ENCODE measurements at places on chromosomes 16 and 17.

- DNase-seq = peak; percentile 40
Observed at GRCh38 chr17:35612924-35613521, 25.9 kb downstream of the AP2B1 start.

DNA sequence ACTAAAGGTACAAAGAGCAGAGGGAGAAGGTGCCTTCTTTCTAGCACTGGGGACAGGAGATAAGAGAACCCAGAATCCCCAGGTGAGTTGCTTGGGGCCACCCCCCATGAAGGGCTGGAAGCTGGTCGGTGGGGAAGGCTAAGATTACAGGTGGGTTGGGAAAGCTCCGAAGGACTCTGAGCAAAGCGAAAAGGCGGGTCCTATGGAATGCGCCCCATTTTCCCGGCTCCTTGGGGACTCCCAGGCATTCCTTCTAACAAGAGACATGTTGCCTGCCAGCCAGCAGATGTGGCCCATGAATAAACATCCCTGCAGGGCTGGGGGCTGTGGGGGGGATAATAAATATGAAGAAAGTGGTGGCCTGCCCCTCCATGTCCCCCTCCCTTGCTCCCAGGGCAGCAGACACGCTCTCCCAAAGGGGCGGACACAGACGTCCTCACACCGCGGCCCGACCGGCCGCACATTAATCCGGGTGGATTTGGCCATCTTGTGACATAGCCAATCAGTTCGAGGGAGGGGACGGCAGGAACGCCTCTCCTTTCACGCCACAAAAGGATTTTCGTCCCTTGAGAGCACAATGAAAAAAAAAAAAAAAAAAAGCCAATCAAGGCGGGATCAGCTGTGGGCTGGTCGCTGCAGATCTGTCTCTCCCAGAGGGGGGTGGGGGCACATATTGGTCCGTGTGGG is 98.5 kb downstream of the SOX9 start:
- DNase-seq = no peak

- peak; percentile 18 for DNase-seq
Observed at GRCh38 chr16:12815361-12815760, 11.7 kb upstream of the CPPED1 start.

DNA sequence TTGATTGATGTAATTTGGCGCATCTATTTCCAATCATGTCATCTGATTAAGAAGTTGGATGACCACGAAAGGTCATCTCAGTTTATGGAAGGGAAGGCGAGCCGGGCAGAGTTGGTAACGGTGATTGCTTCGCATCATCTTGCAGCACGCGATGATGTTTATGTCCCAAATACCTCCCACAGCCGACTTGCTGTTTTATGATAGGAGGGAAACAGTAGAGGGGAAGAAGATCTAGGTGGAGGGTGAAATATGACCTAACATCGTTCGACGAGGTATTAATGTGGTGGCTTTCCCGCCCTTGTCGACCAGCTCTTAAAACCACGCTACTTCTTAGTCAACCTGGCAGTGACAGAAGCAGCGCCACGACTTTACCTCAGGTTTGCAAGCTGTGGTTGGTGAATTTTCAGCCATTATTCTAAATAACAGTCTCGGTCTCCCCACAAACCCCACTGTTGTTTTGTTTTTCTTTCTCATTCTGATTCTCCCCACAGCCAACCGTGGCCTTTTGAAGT is 805 bp upstream of the TANC2 start:
- no peak for DNase-seq

- no peak for DNase-seq
Observed at GRCh38 chr17:62763891-62764600, 44.1 kb downstream of the MARCHF10 start.

- DNase-seq = no peak
Observed at GRCh38 chr17:50373705-50374104, 676 bp downstream of the EME1 start.

DNA sequence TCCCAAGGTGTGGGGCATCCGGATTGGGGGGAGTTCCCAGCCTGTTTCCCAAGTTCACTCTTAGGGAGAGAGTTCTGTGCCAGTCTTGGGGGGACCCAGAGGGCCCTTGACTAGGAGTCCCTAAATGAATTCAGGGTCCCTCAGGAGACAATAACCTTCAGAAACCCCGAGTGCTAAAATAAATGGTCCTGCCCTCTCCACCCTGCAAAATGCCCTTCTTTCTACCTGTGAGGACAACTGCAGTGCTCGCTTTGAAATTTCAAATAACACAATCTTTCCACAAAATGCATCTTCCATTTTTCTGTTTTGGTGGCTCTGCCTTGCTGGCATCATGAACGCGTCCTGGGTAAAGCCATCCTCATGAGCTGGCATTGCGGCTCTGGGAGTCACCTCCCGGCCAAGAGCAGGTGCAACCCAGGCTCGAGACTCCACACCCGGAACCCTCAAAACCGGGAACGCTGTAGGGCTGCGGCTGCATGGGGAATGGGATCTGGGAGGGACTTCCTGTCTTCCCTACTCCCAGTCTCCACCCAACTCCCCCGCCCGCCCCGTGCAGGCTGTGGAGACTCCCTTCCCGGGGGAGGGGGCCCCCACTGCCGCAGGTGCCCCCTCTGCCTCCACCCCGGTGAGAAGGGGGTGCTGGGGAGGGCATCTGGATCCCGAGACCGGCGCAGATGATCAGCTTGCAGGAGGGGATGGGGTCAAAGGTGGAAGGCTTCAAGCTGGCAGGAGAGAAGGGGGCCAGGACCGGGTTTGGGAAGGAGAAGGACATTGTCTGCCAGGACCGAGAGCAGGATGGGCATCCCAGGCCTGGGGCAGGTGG is at the start of gene ZNF205:
TSS of gene ZNF205 (plus strand) at position 529 of the 823 bp plus-strand sequence. CDS start 845 bp downstream, outside the sequence.
- peak; percentile 91 for DNase-seq

DNA sequence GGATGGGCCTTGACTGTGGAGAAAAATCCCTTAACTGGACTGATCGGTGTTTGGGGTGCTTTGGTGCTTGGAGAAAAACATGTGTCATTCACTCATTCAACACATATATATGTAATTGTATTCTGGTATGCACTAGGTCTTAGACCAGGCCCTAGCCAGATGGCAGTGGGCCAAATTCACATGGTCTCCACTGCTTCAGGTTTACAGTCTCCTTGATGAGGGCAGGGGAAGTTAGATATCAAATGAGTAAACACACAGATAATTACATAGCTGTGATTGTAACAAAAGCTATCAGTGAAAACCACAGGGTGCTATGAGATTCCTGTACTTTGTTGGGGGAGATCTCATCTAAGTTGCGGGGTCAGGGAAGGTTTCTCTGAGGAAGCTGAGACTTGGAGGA is 78.8 kb downstream of the WWP2 start:
- DNase-seq = no peak

GRCh38 chr16:57950382-57950781 is 20.5 kb downstream of the CNGB1 start:
- no peak for DNase-seq

- no peak for DNase-seq
Observed at GRCh38 chr16:12296991-12297390, 320.5 kb downstream of the SNX29 start.

DNA sequence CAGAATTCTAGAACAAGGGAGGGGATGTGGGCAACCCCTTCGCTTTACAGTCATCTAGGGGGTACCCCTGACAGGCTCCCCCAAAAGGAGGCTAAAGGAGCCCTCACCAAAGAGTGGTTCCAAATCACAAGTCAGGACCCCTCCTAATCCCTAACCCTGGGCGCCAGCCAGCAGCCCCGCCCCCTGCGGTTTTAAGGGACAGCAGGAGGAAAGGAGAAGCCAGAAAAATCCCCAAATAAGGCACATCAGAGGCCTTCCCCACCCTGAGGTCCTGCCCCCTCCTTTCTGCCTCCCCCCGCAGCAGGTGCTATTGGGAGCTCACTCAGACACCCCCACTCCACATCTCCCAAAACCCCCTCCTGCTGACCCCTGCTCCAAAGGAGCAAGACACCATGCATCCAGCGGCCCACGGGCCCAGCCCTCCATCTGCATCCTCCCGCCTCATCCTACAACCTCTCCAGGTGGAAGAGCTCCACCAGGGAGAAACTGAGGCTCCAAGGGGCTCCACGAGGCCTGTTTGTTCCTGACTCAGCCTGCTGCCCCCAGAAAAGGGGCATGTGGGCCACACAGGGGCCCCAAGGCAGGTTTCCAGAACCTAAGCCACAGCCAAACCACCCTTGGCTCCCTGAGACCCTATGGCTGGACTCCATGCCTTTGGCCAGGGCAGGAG is 93.5 kb downstream of the GOSR1 start:
- DNase-seq = no peak

DNA sequence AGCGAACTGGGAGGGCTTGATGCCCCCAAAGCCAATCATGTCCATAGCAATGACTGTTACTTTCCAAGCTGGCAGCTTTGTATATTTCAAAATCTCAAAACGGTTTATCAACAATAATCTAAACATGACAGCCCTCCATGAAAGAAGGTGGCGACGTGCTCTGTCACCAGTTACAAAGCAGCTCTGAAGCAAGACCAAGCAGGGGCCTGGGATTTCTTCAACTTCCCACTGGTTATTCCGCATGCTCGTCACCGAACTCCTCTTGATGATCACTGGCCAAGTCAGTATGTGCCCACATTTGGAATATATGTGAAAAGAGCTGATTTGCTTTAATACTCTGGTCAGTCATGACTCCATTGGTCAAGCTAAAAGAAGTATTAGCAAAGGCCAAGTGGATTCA is 175.6 kb downstream of the VPS53 start:
- DNase-seq = no peak

- no peak for DNase-seq
Observed at GRCh38 chr17:81701288-81702071, 1.7 kb upstream of the MRPL12 start.

- no peak for DNase-seq
Observed at GRCh38 chr17:51709694-51710633, 448.6 kb downstream of the CA10 start.

- peak; percentile 66 for DNase-seq
Observed at GRCh38 chr16:85641776-85642176, 28.7 kb downstream of the GSE1 start.

GRCh38 chr16:50502616-50503011 is 45.6 kb upstream of the NKD1 start:
- DNase-seq = no peak

- no peak for DNase-seq
Observed at GRCh38 chr16:89522287-89522686, 14.1 kb downstream of the SPG7 start.

- no peak for DNase-seq
Observed at GRCh38 chr16:65041667-65042066, 80.2 kb downstream of the CDH11 start.

- no peak for DNase-seq
Observed at GRCh38 chr16:4360538-4361021, 9.5 kb upstream of the PAM16 start.

GRCh38 chr17:44981221-44981968 is 13.3 kb upstream of the C1QL1 start:
- DNase-seq = no peak

GRCh38 chr16:85372627-85373372 is 240.3 kb upstream of the GSE1 start:
- peak; percentile 90 for DNase-seq

- peak; percentile 97 for DNase-seq
Observed at GRCh38 chr17:82267575-82268379, 5.7 kb downstream of the CSNK1D start.

GRCh38 chr17:31198026-31198425 is 99.0 kb downstream of the OMG start:
- DNase-seq = no peak

GRCh38 chr16:68287276-68288251 is 23.2 kb downstream of the SLC7A6OS start:
- DNase-seq = peak; percentile 95

- DNase-seq = no peak
Observed at GRCh38 chr16:54977211-54977610, 46.5 kb downstream of the IRX5 start.

DNA sequence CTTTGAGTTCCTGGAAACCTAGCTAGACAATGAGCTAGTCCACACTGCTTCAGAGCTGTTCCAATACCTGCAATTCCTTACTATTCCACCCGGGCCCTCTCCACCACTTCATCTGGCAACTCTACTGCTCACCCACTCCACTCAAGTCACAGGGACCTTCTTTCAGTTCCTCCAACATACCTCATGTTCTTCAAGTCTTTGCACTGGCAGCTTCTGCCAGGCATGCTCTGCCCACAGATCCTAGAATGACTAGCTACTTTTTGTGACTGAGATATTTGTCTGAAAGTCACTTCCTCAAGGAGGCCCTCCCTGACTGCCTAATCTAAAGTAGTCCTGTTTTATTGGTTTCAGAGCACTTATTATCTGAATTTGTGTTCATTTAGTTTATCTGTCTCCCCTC is 86.4 kb downstream of the TEX14 start:
- DNase-seq = no peak

DNA sequence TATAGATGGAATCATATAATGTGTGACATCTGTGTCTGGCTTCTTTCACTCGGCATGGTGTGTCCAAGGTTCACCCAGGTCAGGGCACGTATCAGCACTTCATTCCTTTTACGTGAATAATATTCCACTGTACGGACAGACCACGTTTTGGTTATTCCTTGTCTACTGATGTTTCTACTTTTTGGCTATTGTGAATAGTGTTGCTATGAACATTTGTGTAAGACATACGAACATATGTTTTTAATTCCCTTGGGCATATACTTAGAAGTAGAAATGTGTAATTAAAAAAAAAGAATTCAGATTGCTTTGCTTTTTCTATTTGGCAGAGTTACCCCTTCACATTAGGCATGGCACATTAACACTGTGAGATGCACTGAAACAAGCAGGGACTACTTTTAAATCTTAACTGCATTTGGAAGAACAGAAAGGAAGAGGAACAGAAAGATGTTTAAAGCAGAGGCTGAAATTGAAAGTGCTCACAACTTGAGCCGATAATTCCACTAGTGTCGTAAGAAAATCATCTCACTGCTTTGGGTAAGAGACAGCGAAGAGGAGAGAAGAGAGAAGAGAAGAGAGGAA is 105.3 kb downstream of the VPS53 start:
- DNase-seq = no peak

DNA sequence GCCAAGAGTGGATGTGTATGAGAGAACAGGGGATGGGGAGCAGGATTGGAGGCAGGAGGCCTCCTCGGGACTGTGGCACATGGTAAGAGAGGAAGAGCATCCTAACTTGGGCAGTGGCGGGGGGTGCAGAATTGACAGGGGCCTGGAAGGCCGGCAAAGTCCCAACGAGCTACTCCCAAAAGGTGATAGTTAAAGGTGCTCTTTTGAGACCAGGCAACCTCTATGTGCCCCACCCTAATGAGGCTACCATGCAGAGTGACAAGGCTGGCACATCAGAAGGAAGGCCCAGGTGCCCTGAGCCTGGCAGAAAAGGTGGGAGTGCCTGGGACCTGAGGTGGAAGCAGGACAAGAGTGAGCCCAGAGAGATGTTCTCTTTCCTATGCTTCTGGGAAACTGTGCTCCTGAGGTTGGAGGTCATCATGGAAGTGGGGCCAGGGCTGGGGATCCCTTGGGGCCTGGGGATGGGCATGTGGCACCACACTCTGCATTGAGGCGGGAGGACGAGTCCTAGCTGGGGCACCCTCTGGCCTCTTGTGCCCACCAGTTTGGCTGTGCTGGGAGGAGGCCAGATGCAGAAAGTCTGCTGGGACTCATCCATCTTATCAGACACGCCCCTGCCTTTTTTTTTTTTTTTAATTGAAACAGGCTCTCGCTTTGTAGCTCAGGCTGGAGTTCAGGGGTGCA is 5.9 kb downstream of the RAB11FIP4 start:
- no peak for DNase-seq

- no peak for DNase-seq
Observed at GRCh38 chr16:82524976-82525375, 101.8 kb upstream of the CDH13 start.
